ENCODE measurements at places on chromosomes 3 and 15.

DNA sequence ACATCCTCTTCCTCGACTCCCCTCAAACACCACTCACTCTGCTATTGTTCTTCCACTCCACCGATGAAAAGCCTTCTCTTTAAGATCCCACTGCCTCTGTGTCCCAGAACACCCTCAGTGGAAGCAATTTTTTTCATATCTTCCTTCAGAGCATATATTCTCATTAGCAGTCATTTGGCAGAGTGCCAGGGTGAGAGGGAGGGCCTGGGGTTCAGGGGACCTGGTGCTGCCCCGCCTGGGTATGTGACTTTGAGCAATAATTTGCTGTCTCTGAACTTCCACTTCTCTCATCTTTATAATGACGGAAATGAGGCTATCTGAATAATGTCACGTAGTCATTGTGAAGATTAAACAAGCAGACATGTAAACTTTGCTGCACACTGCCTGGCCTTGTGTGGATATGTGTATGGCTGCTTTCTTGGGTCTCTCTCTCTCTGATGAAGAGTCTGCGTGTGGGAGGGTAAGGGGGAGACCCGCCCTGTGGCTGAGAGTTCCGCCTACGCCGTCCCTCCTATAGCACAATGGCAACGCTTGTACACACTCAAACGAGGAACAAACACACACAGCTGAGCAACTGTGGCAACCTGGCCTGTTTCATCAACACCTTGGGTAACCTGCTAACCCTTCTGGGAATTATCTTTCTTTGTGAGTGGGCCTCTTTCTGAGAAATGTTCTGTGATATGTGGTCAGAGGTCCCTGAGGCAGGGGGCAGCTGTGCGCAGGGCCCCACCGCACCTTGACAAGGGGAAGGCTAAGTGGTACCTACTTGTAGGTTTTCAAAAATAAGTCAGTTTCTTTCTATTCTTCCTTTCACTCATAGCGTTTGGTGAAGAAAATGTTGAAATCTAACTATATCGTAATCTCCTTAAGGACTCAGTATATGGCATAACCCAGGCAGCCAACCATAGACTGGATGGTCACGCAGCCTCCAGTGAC is 369.8 kb downstream of the SV2B start:
- no peak for DNase-seq

DNA sequence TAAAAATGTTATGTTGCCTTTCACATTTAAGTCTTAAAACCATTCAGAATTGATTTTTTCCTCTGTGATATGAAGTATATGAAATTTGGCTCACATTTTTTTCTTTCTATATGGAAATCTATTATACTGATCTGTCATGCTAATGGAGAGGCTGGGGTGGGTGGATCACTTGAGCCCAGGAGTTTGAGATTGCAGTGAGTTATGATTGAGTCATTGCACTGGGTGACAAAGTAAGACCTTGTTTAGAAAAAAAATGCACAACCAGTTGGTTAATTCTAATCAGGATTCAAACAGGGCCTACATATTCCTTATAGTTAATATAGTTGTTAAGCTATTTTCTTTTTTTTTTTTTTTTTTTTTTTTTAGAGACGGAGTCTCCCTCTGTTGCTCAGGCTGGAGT is 230.5 kb downstream of the MFSD1 start:
- DNase-seq, result no peak

DNA sequence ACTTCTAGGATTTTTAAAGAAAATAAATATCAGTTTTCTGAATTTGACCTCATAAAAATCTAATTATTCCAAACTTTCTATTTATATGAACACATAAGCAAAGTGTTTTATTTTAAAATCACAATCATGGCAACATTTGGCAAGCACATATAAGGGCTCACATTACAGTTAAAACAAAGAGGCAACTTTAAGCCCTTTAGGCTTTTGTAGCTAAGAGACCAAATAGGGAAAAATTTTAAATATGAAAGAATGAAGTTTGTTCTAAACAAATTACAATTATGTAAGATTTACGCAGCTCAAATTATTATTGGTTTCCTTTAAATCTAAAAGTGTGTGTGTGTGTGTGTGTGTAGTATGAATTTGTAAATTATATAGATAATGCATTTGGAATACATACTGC is 267.0 kb downstream of the ZIC4 start:
- DNase-seq, result no peak

GRCh38 chr15:95733931-95734330 is 596.6 kb upstream of the NR2F2 start:
- DNase-seq, result no peak

DNA sequence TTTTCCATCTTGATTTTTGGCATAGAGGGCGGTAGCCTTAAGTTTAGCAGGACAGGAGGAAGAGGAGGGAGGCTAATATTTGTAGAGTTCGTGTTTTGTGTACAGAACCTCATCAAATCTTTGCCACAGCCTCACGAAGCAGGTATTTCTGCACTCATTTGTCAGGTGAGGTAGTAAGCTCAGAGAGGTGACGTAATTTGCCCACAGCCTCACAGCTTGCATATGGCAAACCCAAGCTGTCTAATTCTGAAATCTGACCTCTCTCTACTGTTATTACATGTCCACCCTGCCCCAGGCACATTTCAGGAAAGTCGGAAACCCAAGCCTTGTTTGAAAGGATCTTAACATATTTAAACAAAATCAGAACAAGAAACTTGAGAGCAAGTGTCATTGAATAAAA is 91.1 kb upstream of the TPM1 start:
- no peak for DNase-seq

GRCh38 chr3:194270627-194271459 is 80.3 kb downstream of the CPN2 start:
- DNase-seq, result no peak

- no peak for DNase-seq
Observed at GRCh38 chr3:45626096-45626887, 31.7 kb downstream of the LIMD1 start.

DNA sequence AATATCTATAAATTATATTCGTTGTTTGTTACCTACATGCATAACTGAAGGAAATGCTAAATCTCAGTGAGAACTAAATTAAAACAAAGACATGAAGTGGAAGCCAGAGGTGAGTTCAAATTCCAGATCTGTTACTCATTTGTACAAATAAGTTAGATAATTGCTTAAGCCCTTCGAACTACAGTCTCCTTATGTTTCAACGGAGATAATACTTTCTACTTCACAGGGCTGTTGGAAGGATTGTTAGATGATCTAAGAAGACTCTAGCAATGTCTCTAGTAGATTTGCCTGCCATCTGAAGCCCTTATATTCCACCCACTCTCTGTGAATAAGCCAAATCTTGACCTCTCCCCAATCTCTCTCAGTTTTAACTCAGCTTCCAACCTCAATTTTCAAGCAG is 125.8 kb downstream of the P2RY1 start:
- DNase-seq, result no peak

GRCh38 chr3:61832375-61833229 is 271.2 kb downstream of the PTPRG start:
- DNase-seq, result no peak

GRCh38 chr3:172364374-172365027 is 83.8 kb downstream of the GHSR start:
- no peak for DNase-seq

- no peak for DNase-seq
Observed at GRCh38 chr15:38658431-38658830, 93.8 kb upstream of the RASGRP1 start.

GRCh38 chr3:142945023-142945422 is 18.5 kb downstream of the PAQR9 start:
- DNase-seq, result no peak

GRCh38 chr3:188506446-188506845 is 352.5 kb downstream of the LPP start:
- no peak for DNase-seq

GRCh38 chr15:75591655-75592364 is 12.7 kb upstream of the PTPN9 start:
- no peak for DNase-seq

DNA sequence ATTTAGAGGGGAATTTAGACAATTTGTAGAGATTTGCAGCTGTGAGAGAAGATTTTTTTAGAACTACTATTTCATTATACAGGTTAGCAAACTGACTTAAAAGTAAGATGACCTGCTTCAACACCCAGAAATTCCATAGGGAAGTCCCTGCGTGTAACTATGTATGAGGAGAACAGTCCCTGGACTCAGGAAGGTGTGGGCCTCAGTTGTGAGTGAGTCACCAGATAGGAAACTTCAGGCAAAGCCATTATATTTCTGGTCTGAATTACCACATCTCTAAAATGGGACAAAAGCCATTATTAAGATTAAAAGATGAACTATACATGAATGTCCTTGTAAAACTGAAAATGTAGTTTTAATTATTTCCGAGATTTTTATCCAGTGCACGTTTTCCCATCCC is 488.3 kb upstream of the GOLIM4 start:
- no peak for DNase-seq

DNA sequence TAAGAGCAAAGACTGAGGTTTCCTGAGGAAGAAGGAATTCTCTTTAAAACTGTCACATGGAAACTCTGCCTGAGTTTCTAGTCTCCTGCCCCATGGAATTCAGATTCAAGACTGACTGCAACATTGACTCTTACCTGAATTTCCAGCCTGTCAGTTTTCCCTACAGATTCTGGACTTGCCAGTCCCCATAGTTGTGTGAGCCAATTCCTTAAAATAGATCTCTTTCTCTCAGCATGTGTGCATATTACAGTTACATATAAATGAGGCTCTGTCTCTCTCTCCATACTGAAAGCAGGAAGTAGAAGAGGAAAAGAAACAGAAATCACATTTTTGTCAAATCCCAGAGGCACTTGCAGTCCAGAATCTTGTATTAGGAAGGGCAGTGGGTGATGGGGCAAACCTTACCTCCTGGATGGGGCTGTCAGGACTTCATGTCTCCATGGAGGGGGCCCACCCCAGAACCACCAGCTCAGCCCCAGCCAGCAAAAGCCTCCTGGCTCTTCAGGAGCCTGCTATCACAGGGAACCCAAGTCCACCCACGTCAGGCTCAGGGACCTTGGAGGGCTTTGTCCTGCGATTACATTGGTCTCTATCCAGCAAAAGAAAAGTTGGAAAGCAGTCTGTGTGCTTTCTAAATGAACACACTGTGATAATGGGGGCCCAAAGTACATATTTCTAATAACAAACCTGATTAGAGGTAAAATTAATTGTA is 18.8 kb upstream of the GOLGA8J start:
- no peak for DNase-seq

GRCh38 chr3:59185591-59186369 is 136.0 kb upstream of the CFAP20DC start:
- no peak for DNase-seq

- DNase-seq, result peak; percentile 42
Observed at GRCh38 chr3:179146911-179147513, 1.1 kb upstream of the PIK3CA start.

DNA sequence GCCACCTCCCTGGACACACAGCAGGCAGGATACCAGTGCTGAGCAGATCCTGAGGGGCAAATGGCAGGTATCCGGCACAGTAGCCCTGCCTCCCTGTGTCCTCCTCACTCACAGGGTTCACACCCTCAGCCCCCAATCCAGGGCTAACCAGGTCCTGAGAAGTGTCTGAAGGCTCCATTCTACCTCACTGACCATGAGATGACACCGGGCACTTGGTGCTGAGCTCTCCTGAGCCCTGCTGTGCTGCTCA is 115.4 kb upstream of the ATP2B2 start:
- DNase-seq, result no peak

- DNase-seq, result no peak
Observed at GRCh38 chr3:179512378-179512777, 50.3 kb upstream of the ACTL6A start.

DNA sequence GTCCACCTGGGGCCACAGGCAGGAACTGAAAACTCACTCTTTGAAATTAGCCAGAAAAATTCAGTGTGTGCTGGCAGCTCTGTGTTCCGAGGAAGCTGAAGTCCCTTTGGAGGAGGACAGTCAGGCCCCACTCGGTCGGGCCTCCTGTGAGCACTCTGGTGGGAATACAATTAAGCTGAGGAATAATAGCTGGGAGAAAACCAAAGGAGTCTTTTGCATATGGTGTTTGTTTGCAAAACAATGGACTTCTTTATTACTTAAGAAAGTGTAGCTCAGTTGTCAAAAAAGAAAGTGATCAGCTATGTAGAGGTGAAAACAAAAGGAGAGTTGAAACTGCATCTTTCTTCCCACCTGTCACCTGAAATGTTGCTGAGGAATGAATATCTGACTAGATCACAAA is 202.5 kb downstream of the MEIS2 start:
- no peak for DNase-seq

DNA sequence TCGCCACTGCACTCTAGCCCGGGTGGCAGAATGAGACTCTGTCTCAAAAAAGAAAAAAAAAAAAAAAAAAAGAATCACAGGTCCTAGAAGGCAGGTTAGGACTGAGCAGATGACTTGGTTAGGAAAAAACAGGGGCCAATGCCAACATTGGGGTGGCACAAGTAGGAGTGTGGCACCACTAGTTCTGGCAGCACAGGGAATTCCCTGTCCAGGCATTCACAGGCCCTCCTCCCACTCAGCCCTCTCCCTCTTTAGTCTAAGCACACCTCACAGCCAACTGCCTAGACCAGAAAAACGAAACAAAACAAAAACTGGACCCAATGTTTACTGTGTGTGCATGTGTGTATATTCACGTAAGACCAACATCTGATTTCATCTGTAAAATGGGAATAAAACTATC is 10.5 kb downstream of the THOC7 start:
- DNase-seq, result no peak

GRCh38 chr3:135503760-135504686 is 461.5 kb upstream of the PPP2R3A start:
- peak; percentile 13 for DNase-seq

DNA sequence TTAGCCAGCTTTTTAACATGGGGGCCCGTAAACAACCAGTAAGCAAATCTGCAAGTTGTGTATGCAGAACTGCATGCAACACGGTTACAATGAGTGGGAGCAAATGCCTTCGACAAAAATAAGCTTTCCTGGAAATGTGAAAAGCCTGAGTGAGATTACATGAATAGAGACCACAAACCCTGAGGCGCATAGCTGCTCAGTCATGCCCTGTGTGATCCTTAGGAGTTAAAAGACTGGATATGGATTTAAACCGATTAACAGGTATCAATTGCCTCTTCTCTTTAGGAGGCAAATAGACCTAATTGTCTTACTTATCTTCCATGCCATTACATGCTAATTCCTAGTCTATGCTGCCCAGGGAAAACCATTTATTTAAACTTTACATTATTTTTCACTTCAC is 810.3 kb downstream of the ROBO1 start:
- DNase-seq, result no peak

- no peak for DNase-seq
Observed at GRCh38 chr3:18237251-18238005, 187.7 kb downstream of the SATB1 start.

DNA sequence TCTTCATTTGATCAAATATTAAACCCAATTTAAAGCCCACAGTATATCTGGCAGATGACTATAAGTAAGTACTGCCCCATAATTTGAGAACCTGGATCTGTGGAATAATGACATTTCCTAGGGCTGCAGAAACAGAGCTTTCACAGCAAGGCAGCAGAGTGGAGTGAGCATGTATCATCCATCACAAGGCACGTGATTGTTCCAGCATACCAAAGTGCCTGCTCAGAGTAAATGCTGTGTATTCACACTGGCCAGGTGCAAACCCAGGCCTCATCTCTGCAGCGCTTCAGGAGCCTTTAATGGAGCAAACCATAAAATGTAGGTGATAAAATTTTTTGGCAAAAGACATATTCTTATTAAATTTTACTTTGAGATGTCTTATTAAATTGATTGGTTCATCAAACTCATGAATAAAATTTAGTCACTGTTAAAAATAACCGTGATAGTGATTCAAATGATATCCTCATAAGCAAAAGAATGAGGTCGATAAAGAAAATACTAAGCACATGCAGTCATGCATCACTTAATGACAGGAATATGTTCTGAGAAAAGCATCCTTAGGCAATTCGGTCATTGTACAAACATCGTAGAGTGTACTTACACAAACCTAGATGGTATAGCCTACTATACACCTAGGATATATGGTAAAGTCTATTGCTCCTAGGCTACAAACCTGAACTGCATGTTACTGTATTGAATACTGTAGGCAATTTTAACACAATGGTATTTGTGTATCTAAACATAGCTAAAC is 99.3 kb upstream of the SLC24A5 start:
- DNase-seq, result no peak
